MCF 10A (cell line): ENCODE measurements at places on chromosomes 5 and 9. TPM values are rescaled to one million over a fixed set of nuclear protein-coding genes. Genes with fewer than 3 reads are reported as not detected.
A peak's percentile ranks its signal among the peaks of the same experiment; 100 is the strongest.

SPINK14 gene
- not detected in 2 replicates for total RNA-seq

DNA sequence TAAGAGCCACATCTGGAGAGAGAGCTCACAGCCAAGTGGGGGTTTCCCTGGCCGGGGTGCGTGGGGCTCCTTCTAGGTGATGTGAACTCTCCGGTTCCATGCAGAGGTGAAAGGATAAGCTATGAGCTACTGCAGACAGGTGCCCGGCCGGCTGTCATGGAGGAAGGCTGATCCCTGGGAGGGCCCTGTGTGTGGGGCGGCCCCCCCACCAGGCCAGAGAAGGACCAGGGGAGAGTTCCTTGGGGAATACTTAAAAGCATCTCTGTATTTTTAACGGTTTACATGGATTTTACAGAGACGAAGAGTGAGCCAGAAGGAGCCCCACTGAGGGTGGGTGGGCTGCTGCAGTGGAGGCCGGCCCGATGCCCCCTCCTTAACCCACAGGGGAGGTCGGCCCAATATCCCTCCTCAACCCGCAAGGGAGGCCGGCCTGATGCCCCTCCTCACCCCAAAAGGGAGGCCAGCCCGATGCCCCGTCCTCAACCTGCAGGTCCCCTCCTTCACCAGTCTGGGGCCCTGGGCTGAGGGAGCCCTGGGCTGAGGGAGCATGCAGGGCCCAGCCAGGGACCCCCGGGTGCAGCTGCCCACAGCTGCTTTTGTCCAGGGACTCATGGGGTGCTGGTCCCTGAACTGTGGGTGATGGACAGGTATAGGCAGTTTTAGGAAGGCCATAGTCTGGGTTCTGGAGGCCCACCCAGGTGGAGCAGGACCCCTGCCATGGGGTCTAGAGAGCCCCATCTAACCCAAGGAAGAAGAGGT is 31.9 kb downstream of the MRPL36 start:
- no peak overlapping the region for H3K4me3 ChIP-seq
- H3K27ac ChIP-seq = no peak overlapping the region
- peaks cover 14% of the 10 kb centered on the region for H3K27me3 ChIP-seq
- H3K4me1 ChIP-seq = no peaks in the 10 kb centered on the region
- DNase-seq = no peak

DNA sequence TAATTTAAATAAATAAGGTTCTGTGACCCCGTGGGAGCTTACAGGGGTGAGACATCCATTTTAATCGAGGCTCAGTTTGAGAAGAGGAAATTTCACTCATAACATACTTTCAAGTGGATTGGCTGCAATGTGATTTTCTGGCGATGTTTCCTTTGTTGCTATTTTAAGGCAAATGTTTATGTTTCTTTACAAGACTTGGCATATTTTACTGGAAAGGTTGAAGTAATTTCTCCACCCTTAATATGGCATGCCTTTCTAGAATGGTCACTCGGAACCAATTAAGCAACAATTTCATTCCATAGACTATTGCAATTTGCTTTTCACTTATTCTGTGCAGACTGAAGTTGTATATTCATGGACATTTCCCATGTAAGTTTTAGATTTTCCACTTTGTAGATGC is 438.0 kb upstream of the WWC1 start:
- no peaks in the 10 kb centered on the region for H3K27me3 ChIP-seq
- DNase-seq = peak; percentile 62
- H3K4me1 ChIP-seq = no peaks in the 10 kb centered on the region
- no peaks in the 10 kb centered on the region for H3K36me3 ChIP-seq

LCN6 gene
- not detected in 2 replicates for total RNA-seq

CFAP157 gene
- not detected in 2 replicates for total RNA-seq

DNA sequence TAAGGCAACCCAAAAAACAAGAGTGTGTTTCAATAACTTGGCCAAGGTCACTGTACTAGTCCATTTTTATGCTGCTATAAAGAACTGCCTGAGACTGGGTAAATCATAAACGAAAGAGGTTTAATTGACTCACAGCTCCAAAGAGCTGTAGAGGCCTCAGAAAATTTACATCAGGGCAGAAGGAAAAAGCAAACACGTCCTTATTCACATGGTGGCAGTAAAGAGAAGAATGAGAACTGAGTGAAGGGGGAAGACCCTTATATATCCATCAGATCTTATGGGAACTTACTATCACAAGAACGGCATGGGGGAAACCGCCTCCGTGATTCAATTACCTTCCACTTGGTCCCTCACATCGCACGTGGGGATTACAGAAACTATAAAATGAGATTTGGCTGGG is 64.3 kb upstream of the CAMK4 start:
- no peak for DNase-seq
- no peaks in the 10 kb centered on the region for H3K36me3 ChIP-seq
- H3K4me1 ChIP-seq = no peaks in the 10 kb centered on the region
- no peaks in the 10 kb centered on the region for H3K27me3 ChIP-seq
- no peak overlapping the region for H3K4me3 ChIP-seq

DNA sequence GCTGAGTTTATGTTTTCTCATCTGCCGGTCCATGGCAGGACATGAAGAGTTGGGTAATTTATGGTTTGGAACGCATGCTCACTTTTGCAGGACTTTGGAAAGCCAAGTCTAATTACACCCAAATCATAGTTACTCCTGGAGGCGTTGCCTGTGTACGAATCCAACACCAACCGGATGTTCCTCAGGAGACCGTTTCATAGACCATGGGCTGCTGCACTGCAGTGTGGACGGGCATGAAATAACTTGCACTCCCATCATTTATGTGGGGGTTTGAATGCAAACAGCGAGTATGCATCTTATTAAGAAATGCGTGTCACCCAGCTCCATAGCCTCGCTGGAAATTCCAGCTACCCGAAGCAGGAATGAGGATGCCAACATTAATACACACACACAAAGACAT is 96.1 kb upstream of the IRX2 start:
- no peak overlapping the region for H3K27ac ChIP-seq
- H3K4me1 ChIP-seq = peaks cover 5% of the 10 kb centered on the region
- no peak overlapping the region for H3K4me3 ChIP-seq
- H3K27me3 ChIP-seq = no peaks in the 10 kb centered on the region

DNA sequence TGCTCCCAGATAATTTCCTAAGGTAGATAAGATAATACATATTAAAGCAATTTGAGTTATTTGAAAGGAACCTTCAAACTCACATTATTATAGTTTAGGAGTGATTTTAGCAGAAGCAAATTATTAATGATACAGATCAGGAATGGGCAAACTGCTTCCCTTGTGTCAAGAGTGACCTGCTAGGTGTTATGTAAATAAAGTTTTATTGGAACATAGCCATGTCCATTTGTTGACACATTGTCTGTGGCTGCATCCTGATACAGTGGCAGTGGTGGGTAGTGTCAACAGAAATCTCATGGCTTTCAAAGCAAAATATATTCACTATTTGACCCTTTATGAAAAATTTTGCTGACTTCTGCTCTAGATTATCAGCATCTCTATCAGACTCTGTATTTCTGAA is 11.4 kb upstream of the BASP1 start:
- H3K27ac ChIP-seq = no peak overlapping the region
- H3K4me1 ChIP-seq = no peaks in the 10 kb centered on the region
- H3K4me3 ChIP-seq = no peak overlapping the region

DNA sequence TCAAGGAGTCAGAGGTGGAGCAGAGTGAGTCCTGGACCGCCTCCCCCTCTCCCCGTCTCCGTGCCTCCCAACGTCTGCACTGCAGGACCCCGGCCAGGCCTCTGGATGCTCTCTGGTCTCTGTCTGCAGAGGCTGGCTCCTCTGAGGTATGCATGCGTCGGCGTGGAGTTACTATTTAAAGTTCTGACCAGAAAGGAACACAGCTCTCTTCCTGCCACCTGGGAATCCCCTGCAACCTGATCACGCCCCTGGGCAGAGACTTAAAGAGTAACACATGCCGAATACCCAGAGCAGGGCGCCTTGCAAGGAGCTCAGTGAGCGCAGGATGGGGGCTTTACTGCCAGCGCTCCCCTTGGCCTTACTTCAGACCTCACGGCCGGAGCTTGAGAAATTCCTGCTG is 16.0 kb downstream of the ANXA6 start:
- peaks cover 7% of the 10 kb centered on the region for H3K4me1 ChIP-seq
- no peak overlapping the region for H3K4me3 ChIP-seq
- DNase-seq = no peak
- no peaks in the 10 kb centered on the region for H3K36me3 ChIP-seq

DNA sequence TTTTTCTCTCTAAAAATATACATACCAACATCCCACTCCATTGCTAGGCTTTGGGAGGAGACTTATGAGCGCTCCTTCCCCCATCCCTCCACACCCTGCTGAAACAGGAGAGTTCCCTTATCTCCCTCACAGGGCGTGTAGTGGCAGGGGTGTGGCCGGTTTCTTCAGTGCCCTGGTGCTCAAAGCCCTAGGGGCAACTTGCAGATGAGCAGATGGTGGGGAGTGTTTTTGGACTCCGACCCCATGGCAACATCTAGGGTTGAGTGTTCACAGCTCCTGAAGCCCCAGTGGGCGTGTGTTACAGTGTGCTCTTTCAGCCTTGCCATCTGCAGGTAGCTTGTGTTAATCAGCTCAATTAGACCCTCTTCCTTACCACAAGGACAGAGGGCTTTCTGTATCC is 409.5 kb downstream of the MAT2B start:
- H3K27ac ChIP-seq = no peak overlapping the region
- no peaks in the 10 kb centered on the region for H3K36me3 ChIP-seq
- no peak overlapping the region for H3K4me3 ChIP-seq
- peaks cover 32% of the 10 kb centered on the region for H3K4me1 ChIP-seq
